Neuronal stem cell (in vitro differentiated cells): ENCODE measurements at places on chromosomes 7 and 10.

DNA sequence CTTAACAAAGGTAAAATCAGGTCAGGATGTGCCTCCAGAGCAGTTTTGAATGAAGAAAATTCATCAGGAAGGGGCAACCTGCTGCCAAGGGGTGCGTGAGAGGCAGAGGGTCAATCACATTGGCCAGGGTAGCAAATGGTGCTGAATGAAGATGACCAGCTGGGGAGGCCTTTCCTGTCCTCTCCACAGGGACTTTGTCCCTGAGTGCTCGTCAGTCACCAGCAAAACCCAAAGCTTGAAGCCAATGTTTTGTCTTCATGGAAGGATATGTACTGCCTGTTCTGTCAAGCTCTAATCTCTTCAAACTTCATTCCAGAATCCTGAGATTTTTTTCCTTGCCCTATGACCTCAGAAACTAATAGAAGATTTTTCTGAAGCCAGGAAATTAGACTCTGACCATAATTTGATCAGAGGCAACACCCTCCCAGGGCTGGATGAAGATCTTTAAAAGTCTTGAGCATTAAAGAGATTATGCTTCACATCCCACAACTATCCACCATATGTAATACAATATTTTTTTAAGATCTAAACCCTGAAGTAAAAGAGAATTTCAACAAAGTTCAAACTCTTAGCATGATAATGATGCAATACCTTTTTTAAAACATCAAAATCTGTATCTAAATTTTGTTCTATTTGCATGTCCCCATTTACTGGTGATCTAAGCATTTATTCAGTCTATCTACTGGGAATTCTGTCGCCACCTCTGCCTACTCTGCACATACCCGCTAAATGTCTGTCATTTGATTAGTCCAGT lies 243.0 kb downstream of the SNX13 start:
- no peak for DNase-seq

GRCh38 chr7:21616796-21617436 lies 74.1 kb downstream of the DNAH11 start:
- no peak for DNase-seq

GRCh38 chr10:49290131-49290530 lies 8.8 kb upstream of the C10orf71 start:
- no peak for DNase-seq

- DNase-seq: no peak
Measured at GRCh38 chr10:49817845-49818244, 55.7 kb upstream of the OGDHL start.

GRCh38 chr7:104230606-104231005 lies 22.8 kb upstream of the ORC5 start:
- DNase-seq: no peak

DNA sequence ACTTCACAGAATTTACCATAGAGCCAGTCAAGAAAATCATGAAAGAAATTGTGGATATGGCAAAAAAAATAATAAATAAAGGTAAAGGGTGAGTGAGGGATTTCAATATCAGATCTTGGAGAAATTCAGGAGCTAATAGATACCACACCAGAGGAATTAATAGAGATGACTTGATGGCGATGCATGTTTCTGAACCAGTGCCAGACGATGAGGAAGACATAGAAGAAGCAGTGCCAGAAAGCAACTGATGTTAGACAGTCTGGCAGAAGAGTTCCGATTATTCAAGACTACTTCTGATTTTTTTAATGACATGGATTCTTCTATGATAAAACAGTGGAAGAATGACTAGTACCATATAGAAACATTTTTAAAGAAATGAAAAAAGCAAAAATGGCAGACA lies 314.7 kb downstream of the BICC1 start:
- no peak for DNase-seq

- no peak for DNase-seq
Measured at GRCh38 chr10:137031-137430, 1.8 kb downstream of the ZMYND11 start.

DNA sequence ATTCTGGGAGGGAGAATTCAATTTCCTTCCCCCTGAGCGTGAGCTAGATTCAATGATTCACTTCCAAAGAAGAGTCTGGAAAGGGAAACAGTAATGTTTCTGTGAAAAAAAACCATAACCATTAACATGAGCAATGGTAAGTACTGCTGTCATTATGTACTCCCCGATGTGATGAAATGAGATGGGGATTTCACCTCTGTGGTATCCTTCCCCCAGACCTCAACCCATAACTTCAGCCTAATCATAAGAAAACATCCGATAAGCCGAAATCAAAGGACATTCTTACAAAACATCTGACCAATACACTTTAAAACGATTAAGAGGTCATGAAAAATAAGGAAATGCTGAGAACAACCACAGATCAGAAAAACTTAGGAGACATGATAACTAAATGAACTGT lies 27.2 kb downstream of the EZH2 start:
- DNase-seq: no peak

GRCh38 chr10:62057850-62058249 lies 156.4 kb downstream of the ARID5B start:
- DNase-seq: no peak

DNA sequence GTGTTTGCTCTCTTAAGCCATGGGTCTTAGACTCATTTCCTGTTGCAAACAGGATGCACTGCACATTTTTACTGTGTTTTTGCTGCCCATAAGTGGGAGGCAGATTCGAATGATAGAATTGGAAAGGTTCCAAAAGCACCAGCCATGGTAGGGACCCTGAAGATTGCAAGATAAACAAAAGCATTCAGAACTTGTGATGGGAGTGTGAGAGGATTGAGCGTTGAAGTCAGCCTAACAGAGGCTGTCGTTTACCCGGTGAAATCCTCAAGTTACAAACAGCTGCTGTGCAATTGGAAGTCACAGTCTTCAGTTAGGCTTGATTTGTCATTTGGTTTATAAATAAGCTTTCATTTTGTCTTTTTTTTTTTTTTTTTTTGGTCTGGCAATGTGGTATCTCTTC lies 192.7 kb upstream of the MKI67 start:
- DNase-seq: no peak

- DNase-seq: no peak
Measured at GRCh38 chr7:127730658-127731276, 78.8 kb downstream of the SND1 start.

- no peak for DNase-seq
Measured at GRCh38 chr7:133678137-133678814, 425.4 kb downstream of the EXOC4 start.

GRCh38 chr7:47383696-47384445 lies 198.0 kb downstream of the TNS3 start:
- DNase-seq: no peak

GRCh38 chr7:42068554-42069280 lies 168.3 kb downstream of the GLI3 start:
- DNase-seq: peak; percentile 87

DNA sequence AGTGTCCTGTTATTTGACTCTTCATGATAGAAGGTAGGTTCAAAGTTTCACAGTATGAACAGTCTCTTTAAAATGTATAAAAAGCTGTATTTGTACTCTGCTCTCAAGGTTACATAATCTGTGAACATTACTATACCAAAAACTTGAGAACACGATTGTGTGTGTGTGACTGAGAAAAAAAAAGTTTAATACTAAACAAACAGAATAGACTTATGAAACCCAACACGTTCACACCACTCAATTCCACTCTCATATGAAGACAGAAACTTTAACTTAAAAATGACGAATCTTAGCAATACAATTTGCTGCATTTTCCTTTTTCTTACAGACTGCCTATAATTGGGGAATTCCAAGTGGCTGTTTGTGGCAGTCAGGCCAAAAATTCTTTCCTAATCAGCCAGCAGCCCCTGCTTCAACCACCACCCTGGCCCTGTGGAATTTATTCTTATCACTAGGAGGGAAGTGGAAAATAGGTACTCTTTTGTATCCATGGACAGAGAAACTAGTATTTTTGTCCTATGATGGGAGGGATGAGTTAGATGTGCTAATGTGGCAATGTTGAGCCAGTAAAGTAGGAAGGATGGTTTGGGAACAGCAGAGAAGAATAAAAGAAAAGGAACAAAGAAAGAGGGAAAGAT lies 42.8 kb downstream of the MINDY3 start:
- no peak for DNase-seq

DNA sequence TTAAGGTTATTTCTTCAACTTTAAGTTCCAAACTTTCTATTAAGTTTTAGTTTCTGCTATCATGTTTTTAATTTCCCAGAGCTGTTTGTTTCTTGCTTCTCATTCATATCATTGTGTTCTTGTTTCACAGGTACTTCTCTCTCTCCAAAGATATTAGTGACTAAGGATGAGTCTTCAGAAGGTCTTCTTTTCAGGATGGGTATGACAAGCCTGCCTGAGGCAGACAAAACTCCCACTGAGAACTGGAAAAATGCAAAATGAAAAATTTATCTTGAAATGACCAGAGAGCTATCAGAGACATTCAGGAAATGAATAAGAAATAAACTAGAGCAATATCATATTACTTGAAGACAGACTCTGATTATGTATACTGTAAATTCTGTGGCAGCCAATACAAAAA lies 110.8 kb upstream of the EGFR start:
- no peak for DNase-seq

GRCh38 chr7:157490465-157490912 lies 153.7 kb downstream of the DNAJB6 start:
- DNase-seq: no peak

DNA sequence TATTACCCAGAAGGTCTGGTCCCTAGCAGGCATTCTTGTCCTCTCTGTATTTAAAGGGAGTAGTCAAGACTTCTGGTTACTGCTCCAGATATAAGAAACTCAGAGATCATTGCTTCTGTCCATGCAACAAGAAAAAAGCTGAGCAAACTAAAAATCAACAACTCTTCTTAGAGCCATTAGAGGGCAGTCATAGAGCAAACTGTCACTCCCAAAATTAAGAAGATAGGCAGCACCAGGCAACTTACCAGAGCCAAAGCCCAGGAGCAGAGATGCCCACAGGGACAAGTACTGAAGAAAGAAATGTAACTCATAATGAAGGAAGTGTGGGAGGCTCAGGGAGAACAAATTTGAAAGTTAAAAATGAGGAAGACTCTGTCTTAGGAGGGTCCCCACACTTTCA lies 472.9 kb upstream of the COBL start:
- no peak for DNase-seq

DNA sequence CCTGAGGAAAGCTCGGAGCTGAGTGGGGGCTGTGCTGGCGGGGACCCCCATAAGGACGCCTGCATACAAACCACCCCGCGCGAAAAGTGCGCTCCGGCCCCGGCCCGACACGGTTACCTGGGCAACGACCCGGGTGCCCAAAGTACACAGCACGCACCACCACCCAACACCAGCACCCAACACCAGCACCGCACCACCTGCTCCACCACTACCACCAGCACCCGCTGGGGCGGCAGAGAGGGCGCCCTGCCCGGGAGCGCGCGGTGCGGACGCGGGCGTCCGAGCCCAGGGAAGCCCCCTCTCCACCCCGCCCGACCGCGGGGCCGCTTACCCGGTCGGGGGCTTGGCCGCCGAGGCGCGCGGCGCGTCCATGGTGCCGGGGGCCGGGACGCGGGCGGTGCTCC lies 345 bp downstream of the COBL start:
- DNase-seq: no peak

- DNase-seq: no peak
Measured at GRCh38 chr10:129741978-129742741, 221.9 kb downstream of the EBF3 start.

GRCh38 chr10:4838743-4839142 lies 12.7 kb downstream of the AKR1E2 start:
- DNase-seq: no peak

GRCh38 chr7:120023494-120024167 lies 249.3 kb upstream of the KCND2 start:
- DNase-seq: no peak

DNA sequence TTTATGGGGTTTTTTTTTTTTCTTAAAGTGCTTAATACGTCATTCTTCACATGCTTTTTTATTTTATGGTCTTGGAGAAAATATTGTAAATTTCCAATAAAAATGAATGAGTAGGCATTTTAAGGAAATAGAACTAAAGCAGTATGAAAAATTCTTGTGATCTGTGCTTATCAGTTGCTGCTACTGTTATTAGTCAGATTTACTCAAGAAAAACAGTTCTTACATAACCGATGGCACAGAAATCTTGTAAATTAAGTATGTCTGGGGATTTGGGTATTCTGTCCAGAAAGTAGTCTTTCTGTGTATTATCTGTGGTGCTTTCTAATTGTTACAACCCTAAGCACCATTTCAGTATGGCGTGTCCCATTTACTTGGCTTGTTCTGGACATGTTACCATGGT lies 64.7 kb downstream of the LRGUK start:
- no peak for DNase-seq

GRCh38 chr7:51017576-51018535 lies 235.2 kb upstream of the GRB10 start:
- no peak for DNase-seq

GRCh38 chr10:115992236-115992986 lies 280.6 kb downstream of the GFRA1 start:
- no peak for DNase-seq

- no peak for DNase-seq
Measured at GRCh38 chr7:11714676-11715075, 117.3 kb downstream of the THSD7A start.

- no peak for DNase-seq
Measured at GRCh38 chr10:113527211-113527906, 25.5 kb upstream of the HABP2 start.

DNA sequence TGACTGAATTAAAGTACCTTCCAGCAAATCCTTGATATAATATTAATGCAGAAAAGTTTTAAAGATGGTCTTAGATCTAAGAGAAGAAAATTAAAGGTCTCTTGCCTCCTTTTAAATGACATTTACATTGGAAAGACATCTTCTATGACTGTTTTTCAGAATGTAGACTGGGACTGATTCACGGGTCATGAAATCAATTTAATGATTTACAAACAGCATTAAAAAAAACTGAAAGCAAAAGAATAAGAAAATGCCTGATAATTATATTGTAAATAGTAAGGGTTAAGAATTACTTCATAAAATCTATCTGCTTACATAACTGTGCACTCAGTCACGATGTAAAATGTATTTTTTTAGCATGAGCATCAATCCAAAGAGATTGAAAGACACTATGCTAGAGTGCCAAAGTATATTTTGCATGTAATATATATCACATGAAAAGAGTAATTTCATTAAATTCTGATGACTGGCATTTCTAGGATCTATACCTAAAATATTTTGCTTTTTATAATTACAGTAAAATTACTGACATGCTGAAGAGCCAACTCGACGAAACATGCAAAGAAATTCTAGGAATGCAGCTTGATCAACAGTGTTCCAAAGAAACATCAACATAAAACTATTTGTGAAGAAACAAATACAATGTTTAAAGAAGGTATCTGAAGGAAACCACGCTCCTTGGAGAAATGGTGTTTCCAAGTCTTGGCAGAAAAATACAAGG lies 35.1 kb downstream of the RTKN2 start:
- DNase-seq: no peak

DNA sequence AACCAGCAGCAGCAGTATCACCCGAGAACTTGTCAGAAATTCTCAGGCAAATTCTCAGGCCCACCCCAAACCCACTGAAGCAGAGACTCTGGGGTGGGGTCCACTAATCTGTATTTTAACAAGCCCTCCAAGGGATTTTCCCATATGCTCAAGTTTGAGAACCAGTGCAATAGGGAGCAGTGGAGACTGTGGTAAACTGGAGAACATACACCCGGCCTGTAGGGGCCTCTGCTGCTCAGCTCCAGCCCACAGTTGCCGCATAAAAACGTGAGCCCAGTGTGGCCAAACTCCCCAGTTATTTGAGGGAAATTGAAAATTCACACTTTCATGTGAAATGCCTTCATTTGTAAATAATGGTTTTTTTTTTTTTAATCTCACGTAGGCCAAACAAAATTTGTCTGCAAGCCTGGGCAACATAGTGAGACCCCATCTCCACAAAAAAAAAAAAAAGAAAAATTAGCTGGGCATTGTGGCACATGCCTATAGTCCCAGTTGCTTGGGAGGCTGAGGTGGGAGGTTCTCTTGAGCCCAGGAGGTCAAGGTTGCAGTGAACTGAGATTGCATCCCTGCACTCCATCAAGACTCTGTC lies 97.6 kb upstream of the ZMIZ1 start:
- no peak for DNase-seq
